Activated gamma-delta T cell treated with Interleukin-2 at 50 U/mL for 16 hours (primary cell): ENCODE measurements at places on chromosomes 2 and 18.
A peak's percentile ranks its signal among the peaks of the same experiment; 100 is the strongest.

GRCh38 chr18:41850781-41851180, 104.3 kb upstream of the PIK3C3 start:
- no peak for DNase-seq

DNA sequence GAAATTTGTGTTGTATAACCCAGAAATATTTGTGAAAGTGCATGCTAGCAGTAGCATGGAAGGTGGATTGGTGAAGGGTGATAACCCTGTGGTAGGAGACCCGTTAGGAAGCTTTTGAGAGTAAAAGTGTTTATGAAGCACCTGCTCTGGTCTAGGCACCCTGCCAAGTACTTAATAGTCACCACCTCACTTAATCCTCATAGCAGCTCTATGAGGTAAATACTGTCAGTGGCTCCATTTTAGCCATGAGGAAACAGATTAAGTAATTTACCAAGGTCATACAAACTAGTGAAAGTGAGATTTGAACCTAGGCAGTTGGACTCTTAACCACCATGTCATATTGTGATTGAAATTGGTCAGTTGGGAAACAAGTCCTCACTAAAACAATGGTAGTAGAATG, 66.8 kb downstream of the TET3 start:
- DNase-seq, result no peak

DNA sequence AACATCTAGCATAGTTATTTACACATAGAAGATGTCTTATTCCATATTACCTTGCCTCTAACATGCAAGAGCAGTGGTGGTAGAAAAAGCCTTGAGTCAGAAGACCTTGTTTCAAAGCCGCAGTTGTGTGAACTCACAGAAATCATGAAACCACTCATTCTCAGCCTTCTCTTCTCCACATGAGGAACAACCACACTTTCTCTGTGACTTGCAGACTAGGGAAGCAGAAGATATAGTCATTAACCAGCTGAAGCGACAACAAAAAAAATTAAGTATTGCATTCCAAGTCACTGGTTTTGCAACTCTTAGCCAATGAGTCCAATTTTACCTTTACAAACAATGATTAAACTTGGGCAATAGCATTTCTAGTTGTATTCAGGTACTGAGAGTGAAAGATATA, 19.0 kb downstream of the TWSG1 start:
- DNase-seq, result no peak

GRCh38 chr2:7773362-7774360, 856.4 kb downstream of the RNF144A start:
- no peak for DNase-seq

- DNase-seq, result no peak
These were observed 250.0 kb downstream of the SMAD2 start for GRCh38 chr18:47680488-47680887.

- DNase-seq, result peak; percentile 33
These were observed 14.5 kb upstream of the ZBTB14 start for GRCh38 chr18:5309888-5310470.

GRCh38 chr2:55946793-55947192, 23.2 kb upstream of the EFEMP1 start:
- DNase-seq, result no peak

DNA sequence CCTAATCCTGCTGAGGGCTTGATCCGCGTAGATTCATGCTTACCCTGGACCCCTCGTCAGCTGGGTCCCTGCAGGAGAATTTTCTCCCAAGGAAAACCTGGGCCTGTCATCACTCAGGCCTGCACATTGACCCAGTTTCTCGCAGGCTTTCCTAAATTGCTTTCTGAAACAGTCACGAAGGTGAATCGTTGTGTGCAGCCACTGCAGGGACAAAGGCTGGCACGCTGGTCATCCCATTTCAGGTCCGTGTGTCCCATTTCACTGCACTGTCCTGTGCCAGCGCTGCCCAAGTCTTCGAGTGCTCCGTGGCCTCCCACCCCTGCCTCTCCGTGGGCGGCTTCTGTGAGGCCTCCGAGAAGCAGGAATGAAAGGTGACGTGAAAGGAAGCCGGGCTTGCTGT, 62.8 kb upstream of the YWHAQ start:
- DNase-seq, result no peak

DNA sequence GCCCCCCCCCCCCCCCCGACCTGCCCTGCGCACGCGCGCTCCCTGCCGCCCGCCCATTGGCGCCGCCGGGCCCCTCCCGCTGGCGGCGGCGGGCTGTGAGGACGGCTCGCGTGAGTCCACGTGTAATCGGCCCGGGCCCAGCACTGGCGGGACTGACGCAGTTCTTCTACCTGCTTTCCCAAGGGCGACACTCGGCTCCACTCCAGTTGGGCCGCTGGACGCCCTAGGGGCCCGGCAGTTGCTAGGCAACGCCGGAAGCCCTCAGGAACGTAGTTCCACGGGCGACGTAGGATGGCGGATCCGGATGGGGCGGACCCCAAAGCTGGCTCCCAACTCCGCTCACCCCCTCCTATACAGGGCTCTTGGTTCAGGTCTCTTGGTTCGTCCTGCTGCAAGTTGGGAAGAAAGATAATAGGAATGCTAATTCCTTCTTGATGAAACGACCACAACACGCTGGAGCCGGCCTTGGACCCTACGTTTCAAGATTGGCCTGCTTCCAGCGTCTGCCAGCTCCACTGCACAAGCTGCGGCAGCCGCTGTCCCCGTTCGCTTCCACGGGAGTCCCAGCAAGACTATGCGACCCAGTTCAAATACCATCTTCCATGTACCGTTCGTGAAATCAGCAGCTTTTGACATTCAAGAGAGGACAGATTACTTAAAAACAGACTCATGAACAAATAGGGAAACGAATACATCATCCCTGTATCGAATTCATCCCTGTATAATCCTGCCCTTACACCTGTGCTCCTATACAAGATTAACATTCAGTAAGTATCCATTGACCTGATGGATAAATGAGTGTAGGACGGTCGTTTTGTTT, 415 bp upstream of the MCFD2 start:
- peak; percentile 72 for DNase-seq

DNA sequence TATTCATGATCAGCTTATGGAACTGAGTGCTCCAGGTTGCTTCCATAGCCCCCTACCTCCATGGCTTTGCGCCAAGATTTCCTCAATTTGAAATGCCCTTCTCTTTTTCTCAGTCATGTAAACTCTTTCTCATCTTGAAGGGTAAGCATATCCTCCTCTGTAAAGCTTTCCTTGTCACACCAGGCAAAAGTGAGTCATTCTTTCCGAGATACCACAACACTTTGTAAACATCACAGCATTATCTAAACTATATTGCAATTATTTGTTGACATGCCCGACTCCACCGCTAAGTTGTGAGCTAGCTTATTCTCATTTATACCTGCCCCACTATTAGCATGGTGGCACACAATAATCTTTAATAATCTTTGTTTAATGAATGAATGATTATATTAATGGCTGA, 419.5 kb upstream of the CHST9 start:
- no peak for DNase-seq

- no peak for DNase-seq
These were observed 1003.2 kb upstream of the FAM98A start for GRCh38 chr2:34602262-34602661.

DNA sequence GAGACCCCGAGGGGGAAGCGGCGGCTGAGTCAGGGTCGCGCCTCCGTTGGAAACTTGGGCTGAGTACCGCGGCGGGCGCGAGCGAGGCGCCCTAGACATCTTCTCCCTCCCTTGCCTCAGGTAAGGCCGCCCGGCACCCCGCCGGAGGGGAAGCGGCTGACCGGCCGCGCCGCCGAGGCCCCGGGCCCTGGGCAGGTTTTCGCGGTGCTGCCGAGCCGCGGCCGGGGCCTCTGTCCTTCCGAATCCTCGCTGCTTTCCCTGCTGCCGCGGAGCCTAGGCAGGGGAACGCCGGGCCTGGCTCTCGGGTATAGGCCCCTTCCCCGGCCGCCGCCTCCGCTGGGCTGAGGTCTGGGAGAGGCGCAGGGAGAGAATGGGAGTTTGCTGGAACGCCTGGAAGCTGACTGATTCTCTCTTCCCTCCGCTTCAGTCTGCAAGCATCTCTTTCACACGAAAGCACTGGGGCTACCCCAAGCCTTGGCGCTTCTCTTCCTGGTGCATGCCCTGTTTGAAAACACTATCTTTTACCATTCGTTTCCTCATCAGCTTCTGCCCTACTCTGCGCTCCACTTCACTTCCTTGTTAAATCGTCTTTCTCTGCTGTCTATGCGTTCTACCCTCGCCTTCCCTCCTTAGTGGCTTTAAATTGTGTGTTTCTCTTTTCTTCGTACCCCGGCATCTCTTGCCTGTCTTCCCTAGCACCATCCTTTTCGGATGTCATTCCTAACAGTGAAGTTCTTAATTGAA, 652 bp downstream of the PPM1B start:
- DNase-seq, result peak; percentile 46

GRCh38 chr18:24380163-24380747, 17.4 kb downstream of the OSBPL1A start:
- no peak for DNase-seq

DNA sequence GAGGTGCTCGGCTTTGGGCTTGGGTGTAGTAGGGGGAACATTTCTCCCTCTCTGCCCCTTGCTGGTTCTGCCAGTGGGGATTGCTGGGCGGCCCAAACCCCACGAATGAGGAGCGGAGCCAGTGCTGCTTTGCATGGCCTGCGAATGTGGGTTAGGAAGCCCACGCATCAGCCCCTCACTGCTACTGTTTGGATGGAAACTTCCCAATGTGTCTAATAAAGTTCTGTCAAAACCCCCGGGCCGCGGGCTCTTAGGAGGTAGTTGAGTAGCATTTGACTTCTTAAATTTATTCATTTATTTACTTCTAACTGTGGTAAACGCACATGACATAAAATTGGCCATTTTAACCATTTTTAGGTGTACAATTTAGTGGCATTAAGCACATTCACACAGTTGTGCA, 161.3 kb upstream of the FHL2 start:
- no peak for DNase-seq

- no peak for DNase-seq
These were observed 209.9 kb downstream of the TFCP2L1 start for GRCh38 chr2:121075006-121075551.

DNA sequence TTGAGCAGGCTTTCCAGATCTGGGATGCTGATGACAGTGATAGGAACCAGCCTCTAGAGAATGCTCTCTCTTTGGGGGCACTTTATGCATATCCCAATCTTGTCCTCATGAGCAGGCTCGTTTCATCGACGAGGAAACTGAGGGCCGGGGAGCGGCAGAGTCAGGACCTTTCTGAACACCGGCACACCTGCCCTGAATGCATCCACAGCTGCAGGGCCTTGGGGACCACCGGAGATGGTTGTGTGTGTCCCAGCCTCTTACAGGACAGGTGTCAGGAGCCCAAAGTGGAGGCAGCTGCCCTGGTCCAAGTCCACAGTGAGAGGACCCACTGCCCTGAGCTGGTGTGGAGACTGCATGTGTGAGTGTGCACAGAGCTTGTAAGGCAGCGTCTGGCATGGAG, 47.6 kb upstream of the FAHD2A start:
- DNase-seq, result no peak

DNA sequence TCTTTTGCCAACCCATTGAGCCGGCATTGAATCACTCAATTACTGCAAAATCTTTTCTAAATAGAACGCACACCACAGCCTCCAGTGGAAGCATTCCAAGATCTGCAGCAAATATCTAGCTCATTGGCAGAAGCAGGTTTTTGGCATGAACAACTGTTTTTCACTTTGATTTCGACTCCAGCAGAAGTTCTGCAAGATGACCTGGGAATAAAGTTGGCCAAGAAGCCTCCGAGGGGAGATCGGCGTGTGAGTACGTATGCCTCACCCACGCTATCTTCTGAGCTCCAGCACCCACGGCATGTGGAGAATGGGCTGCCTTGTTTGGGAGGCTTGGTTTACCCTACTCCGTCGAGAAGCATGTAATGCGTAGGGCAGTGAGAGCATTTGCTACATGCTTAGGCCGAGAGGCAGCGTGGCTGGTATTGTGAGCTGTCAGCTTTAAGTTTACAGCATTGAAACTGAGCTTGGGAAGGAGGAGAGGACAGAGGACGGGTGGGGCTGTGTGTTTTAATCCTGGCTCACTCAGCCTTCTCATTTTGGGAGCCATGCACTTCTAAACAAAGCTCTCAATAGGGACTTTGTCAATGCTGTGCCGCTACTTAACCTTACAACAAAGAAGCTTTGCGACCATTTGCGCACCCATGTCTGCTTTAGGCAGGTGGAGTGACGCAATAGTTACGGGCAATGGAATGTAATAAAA, 10.5 kb downstream of the PCARE start:
- no peak for DNase-seq

DNA sequence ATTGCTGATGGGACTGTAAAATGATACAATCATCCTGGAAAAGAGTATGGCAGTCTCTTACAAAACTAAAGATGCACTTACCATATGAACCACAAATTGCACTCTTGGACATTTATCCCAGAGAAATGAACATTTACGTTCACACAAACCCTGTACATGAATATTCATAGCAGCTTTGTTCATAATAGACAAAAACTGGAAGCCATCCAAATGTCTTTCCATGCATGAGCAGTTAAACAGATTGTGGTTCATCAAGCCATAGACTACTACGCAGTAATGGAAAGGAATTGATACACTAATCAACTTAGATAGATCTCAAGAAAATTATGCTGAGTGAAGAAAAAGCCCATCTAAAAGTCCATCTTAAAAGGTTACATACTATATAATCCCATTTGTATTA, 156.1 kb upstream of the SLC39A10 start:
- DNase-seq, result no peak

DNA sequence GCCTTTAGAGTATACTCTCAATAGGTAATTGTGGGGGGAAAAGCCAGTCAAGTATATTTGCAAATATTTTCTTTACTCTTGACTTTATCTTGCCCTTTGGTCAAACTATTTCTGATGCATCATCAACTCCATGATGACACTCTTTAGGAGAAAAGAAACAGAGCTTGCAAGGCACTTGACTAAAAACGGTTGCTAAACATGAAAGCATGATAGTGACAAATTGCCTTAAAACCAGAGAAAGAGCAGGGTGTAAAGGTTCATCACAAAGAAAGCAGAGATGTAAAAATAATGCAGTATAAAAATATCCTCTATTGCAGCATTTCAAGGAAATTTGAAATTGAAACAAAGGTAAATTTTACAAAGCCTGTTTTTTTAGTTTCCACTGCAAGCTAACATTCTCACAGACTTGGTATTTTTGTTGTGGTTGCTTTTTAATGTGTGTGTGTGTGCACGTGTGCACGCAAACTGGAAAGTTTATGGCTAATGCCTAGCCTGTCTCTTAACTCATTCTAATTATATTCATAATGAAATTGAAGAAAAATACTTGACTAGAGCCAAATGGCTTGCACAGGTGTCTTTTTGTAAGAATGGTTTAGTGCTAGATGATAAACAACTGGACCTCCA, 503.6 kb downstream of the ARHGAP15 start:
- DNase-seq, result no peak

- no peak for DNase-seq
These were observed 130.3 kb upstream of the RAB12 start for GRCh38 chr18:8478968-8479370.

GRCh38 chr2:145669301-145669700, 1149.4 kb upstream of the ZEB2 start:
- no peak for DNase-seq

- DNase-seq, result no peak
These were observed 29.0 kb upstream of the SERPINB2 start for GRCh38 chr18:63858456-63858855.

DNA sequence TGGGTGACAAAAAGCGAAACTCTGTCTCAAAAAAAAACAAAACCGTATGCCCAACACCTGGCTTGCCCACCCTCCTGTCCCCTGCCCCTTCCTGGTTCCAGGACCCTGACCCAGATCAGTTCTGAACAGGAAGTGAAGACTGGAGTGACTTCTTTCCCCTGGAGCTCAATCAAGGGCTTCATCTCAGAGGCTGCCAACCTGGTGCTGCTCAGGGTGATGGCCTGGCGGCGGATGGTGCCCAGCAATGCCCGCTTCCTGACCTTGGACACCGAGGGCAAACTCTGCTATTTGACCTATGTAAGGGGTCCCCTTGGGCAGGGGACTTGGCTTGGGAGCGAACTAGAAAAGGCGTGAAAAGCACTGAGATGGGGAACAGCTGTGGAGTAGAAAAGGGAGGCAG, 5.9 kb downstream of the CATIP start:
- DNase-seq, result no peak
